ENCODE measurements at places on chromosomes 16 and 17.

DNA sequence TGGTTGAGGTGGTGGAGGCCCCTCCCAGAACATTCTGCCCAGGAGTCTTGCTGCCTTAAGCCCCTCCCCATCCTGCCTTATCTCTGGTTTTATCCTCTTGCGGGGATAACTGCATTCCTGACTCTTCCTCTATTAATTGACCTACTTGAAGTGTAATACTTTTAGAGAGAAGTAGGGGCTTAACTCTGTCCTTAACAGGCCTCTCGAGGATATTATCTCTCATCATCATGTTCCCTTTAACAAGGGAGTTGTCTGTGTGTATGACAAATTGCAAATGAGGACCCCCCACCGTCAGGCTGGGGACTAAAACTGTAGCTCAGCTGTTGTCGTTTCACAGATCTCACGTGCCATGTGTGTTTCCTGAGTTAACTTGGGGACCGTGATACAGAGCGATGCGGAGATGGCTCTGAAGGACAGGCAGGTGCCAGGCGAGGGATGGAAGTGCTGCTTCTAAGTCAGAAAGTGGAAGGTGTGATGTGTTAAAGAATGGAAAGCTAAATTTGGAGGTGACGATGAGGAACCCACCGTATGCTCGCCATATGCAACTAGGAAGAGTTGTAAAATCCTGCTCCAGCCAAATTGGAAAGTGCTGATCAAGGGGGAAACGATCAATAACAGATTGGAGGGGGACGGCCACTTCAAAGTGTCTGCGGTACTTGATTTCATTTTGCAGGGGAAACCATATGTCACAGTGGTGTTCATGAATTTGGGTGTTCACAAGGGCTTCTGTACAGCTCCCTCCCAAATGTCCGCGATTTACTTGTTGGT is 106.3 kb downstream of the RPTOR start:
- H3K36me3 ChIP-seq, result no peaks in the 10 kb centered on the region
- no peak overlapping the region for H3K4me3 ChIP-seq
- no peaks in the 10 kb centered on the region for H3K27me3 ChIP-seq
- H3K4me1 ChIP-seq, result peaks cover 48% of the 10 kb centered on the region

GRCh38 chr17:998111-998510 is 1.2 kb downstream of the TIMM22 start:
- no peaks in the 10 kb centered on the region for H3K27me3 ChIP-seq
- no peak overlapping the region for H3K27ac ChIP-seq
- peak overlapping the region; percentile 100 for H3K4me3 ChIP-seq
- peaks cover 36% of the 10 kb centered on the region for H3K36me3 ChIP-seq
- H3K4me1 ChIP-seq, result peaks cover 24% of the 10 kb centered on the region
- no peak for DNase-seq

- no peak for DNase-seq
- H3K27me3 ChIP-seq, result peaks cover 42% of the 10 kb centered on the region
- H3K27ac ChIP-seq, result no peak overlapping the region
- H3K4me1 ChIP-seq, result peaks cover 15% of the 10 kb centered on the region
Observed at GRCh38 chr17:74854792-74855191, 4.9 kb downstream of the GRIN2C start.

- DNase-seq, result no peak
- peaks cover 12% of the 10 kb centered on the region for H3K27me3 ChIP-seq
- no peaks in the 10 kb centered on the region for H3K36me3 ChIP-seq
- H3K27ac ChIP-seq, result no peak overlapping the region
- H3K4me3 ChIP-seq, result no peak overlapping the region
- no peaks in the 10 kb centered on the region for H3K4me1 ChIP-seq
Observed at GRCh38 chr17:40793832-40794231, 5.9 kb downstream of the KRT28 start.

DNA sequence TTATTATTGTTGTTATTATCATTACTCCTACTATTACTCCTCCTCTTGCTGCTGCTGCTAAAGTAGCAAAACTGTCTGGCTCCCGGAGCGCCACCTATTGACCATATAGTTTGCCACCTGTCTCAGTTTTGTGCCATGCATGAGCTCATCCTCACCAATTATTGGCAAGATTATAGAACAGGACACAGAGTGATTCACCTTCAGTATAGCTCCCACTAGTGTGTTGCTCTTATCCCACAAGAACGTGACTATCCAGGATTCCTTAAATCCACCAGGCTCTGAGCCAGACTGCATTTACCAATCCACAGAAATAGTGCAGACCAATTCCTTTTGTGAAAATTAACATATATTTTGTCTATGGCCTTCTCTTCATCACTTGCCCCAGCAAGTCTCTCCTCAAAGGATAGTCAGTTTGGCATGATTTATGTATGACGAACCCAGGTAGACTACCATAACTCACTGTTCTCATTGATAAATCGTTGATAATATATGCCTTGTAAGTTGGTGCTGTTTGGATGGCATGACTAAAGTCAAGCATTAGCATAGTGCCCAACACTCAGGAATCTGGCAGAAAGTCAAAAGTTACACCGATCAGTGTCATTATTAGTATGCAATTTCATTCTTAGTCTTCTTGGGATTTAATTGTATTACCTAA is 405.5 kb upstream of the HSBP1 start:
- H3K4me1 ChIP-seq, result no peaks in the 10 kb centered on the region
- no peak overlapping the region for H3K4me3 ChIP-seq
- H3K27ac ChIP-seq, result no peak overlapping the region
- no peaks in the 10 kb centered on the region for H3K36me3 ChIP-seq

DNA sequence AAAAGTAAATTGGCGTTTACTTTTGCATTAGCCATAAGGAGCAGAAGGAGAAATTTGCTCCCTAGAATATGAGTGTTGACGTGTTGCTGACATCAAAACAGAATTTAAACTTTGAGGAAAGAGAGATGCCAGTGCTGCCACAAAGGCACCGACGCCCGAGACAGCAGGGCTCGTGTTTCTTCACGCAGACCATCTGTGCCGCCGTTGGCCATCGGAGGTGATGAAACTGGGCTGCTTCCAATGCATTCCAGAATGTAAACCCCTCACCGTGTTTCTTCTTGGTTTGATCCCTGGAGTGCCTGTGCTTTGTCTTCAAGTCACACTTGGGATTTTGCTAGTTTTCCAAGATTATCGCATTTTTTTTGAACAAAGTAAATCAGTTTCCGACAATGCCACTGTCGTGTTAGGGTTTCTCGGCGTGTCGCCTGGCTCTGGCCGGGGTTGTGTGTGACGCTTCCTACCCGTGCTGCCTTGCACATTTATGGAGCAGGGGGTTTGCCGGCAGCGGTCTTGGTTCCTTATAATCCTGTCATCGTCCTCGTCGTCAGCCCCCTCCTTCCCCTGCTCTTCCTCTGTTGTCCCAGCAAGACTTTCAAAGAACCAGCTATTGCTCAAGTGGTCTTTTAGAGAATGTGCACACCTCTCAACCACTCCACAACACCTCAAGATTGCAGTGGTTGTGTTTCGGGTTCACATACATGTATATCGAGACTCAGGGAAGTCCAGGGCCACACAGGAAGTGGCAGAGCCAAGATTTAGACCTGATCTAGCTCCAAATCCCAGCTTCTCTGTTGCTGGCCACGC is 103.9 kb downstream of the METRNL start:
- no peak overlapping the region for H3K27ac ChIP-seq
- no peaks in the 10 kb centered on the region for H3K27me3 ChIP-seq
- H3K4me1 ChIP-seq, result no peaks in the 10 kb centered on the region
- no peak overlapping the region for H3K4me3 ChIP-seq

DNA sequence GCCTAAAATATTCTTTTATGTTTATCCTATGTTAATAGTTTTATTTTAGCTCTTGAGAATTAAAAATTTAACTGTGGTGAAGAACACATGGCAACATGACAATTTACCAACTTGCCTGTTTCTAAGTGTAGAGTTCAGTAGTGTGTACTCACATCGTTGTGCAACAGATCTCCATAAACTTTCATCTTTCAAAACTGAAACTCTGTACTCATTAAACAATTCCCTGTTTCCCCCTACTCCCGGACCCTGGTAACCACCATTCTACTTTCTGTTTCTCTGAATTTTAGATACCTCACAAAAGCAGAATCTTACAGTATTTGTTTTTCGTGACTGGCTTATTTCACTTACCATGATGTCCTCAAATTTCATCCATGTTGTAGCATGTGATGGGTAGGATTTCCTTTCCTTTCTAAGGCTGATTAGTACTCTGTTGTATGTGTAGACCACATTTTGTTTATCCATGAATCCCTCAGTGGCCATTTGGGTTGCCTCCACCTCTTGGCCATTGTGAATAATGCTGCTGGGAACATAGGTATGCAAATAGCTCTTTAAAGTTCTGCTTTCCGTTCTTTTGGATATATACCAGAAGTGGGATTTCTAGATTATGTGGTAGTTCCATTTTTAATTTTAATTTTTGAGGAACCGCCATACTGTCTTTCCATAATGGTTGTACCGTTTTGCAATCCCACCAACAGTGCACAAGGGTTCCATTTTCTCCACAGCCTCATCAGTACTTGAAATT is 17.4 kb downstream of the IST1 start:
- H3K4me1 ChIP-seq, result peaks cover 39% of the 10 kb centered on the region

DNA sequence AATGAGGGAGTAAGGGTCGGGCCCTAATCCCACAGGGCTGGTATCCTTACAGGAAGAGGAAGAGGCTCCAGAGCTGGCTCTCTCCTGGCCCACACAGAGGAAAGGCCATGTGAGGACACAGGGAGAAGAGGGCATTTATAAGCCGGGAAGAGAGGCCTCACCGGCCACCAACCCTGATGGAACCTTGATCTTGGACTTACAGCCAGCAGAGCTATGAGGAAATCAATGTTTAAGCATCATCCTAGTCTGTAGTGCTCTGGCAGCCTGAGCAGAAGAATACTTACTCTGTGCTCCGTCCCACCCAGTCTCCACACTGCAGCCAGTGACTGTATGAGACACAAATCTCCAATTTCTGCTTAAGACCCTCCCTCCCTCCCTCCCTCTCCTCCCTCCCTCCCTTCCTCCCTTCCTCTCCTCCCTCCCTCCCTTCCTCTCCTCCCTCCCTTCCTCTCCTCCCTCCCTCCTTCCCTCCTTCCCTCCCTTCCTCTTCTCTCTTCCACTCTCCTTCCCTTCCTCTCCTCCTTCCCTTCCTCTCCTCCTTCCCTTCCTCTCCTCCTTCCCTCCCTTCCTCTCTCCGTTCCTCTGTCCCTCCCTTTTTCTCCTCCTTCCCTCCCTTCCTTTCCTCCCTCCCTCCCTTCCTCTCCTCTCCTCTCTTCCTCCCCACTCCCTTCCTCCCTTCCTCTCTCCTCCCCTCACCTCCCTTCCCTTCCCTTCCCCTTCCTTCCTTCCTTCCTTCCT is 8.9 kb upstream of the TMEM220 start:
- no peaks in the 10 kb centered on the region for H3K27me3 ChIP-seq

DNA sequence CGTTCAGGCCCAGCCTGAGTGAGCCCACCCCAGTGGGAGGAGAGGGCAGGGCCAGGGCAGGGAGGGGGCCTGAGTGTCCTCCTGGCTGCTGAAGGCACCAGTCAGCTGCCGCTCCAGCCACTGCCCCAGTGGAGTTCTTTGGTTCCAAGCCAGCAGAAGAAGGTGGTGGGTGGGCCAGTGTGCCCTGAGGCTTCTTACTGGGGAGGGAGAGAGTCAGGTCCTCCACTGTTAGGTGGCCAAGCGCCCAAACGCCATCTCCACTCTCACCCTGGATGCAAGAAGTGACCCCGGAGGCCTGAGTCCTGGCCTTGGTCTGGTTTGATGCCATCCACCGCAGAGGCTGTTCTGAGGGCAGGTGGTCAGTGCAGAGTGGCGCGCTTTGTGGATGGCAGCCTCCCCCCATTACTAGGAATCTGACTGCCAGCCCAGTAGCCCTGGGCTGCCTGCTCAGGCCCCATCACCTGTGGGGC is 2.2 kb downstream of the RNF213 start:
- H3K27ac ChIP-seq, result peak overlapping the region; percentile 97
- no peak for DNase-seq
- H3K4me3 ChIP-seq, result peak overlapping the region; percentile 97
- H3K27me3 ChIP-seq, result no peaks in the 10 kb centered on the region
- H3K4me1 ChIP-seq, result peaks cover 83% of the 10 kb centered on the region
- peaks cover 12% of the 10 kb centered on the region for H3K36me3 ChIP-seq

- peaks cover 8% of the 10 kb centered on the region for H3K27me3 ChIP-seq
- no peaks in the 10 kb centered on the region for H3K36me3 ChIP-seq
- no peak overlapping the region for H3K4me3 ChIP-seq
- H3K4me1 ChIP-seq, result peaks cover 6% of the 10 kb centered on the region
- no peak overlapping the region for H3K27ac ChIP-seq
- DNase-seq, result peak; percentile 20
Observed at GRCh38 chr16:20383106-20384029, 21.2 kb downstream of the PDILT start.

GRCh38 chr17:47660064-47660492 is 10.4 kb downstream of the KPNB1 start:
- H3K27me3 ChIP-seq, result no peaks in the 10 kb centered on the region
- peak overlapping the region; percentile 42 for H3K4me3 ChIP-seq
- peaks cover 32% of the 10 kb centered on the region for H3K4me1 ChIP-seq
- H3K36me3 ChIP-seq, result peaks cover 88% of the 10 kb centered on the region

DNA sequence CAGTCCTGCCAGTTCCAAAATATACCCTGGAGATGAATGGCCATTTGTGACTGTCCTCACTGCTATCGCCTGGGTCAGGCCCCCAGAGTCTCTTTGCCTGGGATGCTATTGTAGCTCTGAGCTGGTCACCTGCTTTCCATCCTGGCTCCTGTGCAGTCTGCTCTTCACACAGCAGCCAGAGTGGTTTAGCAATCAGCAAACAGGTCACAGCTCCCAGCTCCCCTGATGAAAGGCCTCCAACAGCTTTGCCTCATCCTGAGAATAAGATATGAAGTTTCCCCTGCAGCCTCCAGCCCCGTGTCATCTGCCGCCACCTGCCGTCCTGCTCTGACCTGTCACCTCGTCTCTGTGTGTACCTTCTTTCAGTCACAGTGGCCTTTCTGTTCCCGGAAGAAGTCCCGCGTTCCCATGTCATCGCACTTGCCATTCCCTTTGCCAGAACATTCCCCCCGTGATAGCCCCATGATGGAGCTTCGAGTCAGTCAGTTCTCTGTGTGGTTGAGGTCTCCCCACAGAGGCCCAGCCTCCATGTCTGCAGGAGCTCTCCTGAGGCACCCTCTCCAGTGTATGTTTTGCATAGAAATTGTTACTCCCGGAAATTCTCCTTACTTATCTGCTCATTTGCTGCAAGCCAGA is 281.5 kb downstream of the SNX29 start:
- no peak overlapping the region for H3K27ac ChIP-seq
- no peaks in the 10 kb centered on the region for H3K27me3 ChIP-seq
- no peak for DNase-seq
- H3K4me3 ChIP-seq, result no peak overlapping the region
- no peaks in the 10 kb centered on the region for H3K4me1 ChIP-seq

GRCh38 chr17:42686520-42687128 is 4.3 kb downstream of the CNTNAP1 start:
- peaks cover 23% of the 10 kb centered on the region for H3K4me1 ChIP-seq
- no peak for DNase-seq
- H3K27ac ChIP-seq, result no peak overlapping the region
- no peak overlapping the region for H3K4me3 ChIP-seq
